ENCODE measurements at places on chromosomes 7 and 10. TPM values are rescaled to one million over a fixed set of nuclear protein-coding genes. Genes with fewer than 3 reads are reported as not detected.

DNA sequence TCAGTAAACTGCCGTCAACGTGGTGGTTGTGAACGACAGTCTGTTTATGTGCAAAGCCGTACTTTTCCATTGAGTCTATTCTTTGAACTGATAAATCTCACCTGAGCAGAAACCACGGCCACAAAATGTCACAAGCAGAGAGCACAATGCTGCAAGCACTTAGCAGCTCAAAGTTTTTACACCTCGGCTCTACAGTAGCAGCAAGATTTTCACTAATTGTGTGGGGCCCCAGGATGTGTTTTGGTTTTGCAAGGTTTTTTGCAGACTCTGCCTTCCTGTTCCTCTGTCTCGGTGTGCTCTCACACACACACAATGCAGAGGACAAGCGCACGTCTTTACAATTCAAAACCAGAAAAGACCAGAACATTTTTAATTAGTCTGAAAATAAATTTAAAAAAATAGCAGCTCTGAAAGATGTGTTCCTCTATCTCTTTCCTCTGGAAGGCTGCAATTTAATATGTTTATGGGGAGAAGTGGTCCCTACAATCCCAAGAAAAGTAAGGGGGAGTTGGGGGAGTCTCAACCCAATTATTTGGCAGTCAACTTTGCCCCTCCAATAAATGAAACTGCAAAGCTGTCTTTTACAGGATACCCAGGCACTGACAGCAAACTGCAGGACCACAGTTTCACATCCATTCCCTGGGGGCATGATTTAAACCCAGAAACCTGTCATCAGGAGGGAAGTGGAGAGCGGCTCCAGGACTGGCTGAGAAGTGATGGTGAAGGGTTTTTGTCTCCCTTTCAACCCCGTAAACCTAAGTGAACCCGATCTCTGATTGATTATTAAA, 73.8 kb upstream of the SFMBT2 start:
- H3K27ac ChIP-seq, result no peak overlapping the region
- H3K36me3 ChIP-seq, result no peaks in the 10 kb centered on the region
- no peak overlapping the region for H3K4me3 ChIP-seq
- H3K27me3 ChIP-seq, result peaks cover 35% of the 10 kb centered on the region
- DNase-seq, result no peak

DNA sequence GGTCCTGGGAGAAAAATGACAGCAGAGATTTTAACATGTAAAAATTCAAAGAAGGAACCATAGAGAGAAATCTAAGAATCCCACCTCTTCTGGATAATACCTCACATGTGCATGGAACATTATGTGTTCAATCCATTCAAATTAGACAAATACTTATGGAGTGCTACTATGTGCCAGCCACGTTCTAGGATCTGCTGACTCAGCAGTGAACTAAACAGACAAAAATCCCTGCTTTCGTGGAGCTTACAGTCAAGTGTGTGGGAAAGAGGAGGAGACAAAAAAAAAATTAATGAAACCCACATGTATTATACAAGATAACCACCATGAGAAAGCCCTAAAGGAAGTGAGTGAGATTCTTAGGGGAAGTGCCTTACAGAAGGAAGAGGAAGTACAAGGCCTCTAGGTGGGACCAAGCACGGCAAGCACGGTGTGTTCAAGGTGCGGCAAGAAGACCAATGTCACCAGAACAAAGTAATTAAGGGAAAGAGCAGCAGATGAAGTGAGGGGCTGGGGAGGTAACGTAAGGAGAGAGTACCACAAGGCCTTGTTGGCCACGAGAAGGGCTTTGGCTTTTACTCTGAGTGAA, 71.0 kb downstream of the SLC25A13 start:
- H3K27ac ChIP-seq, result no peak overlapping the region
- no peak for DNase-seq
- H3K27me3 ChIP-seq, result no peaks in the 10 kb centered on the region
- no peaks in the 10 kb centered on the region for H3K36me3 ChIP-seq

GRCh38 chr10:14032406-14032998, 298.2 kb downstream of the FRMD4A start:
- H3K27ac ChIP-seq, result no peak overlapping the region
- peak; percentile 64 for DNase-seq
- peaks cover 10% of the 10 kb centered on the region for H3K27me3 ChIP-seq
- no peaks in the 10 kb centered on the region for H3K36me3 ChIP-seq
- no peaks in the 10 kb centered on the region for H3K4me1 ChIP-seq
- no peak overlapping the region for H3K4me3 ChIP-seq

DNA sequence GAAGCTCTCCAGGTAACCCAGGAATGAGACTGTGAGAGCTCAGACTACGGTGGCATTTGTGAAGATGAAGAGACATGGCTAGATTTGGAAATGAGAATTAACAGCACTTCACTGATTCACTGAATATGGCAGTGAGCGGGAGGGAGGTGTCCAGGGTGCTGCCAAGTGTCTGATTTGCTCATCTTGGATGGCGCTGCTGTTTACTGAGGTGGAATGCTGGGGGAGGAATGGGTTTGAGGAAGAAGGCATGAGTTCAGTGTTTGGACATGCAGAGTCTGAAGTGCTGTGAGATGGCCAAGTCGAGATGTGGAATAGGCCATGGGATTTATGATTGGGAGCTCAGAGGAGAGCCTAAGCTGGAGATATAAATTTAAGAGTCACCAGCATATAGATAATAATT, 437.1 kb upstream of the NPVF start:
- DNase-seq, result no peak
- H3K27ac ChIP-seq, result no peak overlapping the region
- H3K4me1 ChIP-seq, result no peaks in the 10 kb centered on the region
- peaks cover 33% of the 10 kb centered on the region for H3K27me3 ChIP-seq
- H3K36me3 ChIP-seq, result no peaks in the 10 kb centered on the region

DNA sequence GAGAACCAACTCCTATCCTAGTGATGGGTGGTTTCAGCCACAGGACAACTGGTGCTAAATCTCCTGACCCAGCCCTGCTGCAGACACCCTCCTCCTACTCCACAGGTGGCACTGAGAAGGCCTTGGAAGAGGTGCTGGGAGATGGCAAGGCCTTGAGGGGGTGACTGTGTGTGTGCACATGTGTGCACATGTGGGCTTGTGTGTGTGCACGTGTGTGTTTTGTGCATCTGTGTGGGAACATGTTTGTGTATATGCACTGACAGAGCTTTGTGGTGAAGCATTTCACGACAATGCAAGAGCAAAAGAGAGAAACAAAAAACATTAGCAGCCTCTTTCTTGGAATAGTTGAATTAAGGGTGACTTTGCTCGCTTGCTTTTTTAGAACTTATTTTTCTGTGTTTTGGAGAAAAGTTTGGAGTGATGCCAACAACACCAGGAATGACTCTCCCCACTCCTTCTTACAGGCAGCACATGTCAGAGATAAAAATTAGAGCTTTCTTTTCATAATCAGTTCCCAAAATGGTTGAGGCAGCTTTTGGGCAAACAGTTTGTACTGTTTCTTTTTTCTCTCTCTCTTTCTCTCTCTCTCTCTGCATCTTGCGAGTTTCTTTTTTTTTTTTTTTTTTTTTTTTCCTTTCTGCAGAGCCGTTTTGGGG, 69.5 kb downstream of the SEC61G start:
- no peaks in the 10 kb centered on the region for H3K36me3 ChIP-seq
- H3K27me3 ChIP-seq, result no peaks in the 10 kb centered on the region
- H3K27ac ChIP-seq, result no peak overlapping the region
- no peak overlapping the region for H3K4me3 ChIP-seq

DNA sequence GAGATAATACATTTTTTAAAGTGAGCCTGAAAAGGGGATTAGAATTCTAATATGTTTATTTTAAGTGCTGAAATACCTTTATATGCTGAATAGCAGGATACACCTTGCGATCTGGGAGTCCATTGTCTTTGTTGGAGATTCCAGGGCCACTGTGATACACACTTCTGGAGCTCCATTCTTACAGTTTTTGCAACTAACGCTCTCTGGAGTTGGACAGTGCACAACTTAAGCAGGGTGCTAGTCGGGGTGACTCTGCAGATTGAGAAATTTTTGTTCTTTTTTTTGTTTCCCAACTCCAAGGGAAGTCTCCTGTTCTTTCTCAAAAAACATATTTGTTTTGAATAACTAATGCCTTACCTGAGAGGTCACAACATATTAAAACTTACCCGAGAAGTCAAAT, 23.7 kb upstream of the POU6F2 start:
- peaks cover 11% of the 10 kb centered on the region for H3K27me3 ChIP-seq
- H3K4me3 ChIP-seq, result no peak overlapping the region
- no peaks in the 10 kb centered on the region for H3K36me3 ChIP-seq
- DNase-seq, result no peak

GRCh38 chr7:123773481-123773880, 24.7 kb upstream of the WASL start:
- H3K36me3 ChIP-seq, result no peaks in the 10 kb centered on the region
- H3K27me3 ChIP-seq, result no peaks in the 10 kb centered on the region
- no peak for DNase-seq
- H3K4me1 ChIP-seq, result 0 out of 3 replicates have a peak, but pooled peaks cover 4% of the 10 kb centered on the region

DNA sequence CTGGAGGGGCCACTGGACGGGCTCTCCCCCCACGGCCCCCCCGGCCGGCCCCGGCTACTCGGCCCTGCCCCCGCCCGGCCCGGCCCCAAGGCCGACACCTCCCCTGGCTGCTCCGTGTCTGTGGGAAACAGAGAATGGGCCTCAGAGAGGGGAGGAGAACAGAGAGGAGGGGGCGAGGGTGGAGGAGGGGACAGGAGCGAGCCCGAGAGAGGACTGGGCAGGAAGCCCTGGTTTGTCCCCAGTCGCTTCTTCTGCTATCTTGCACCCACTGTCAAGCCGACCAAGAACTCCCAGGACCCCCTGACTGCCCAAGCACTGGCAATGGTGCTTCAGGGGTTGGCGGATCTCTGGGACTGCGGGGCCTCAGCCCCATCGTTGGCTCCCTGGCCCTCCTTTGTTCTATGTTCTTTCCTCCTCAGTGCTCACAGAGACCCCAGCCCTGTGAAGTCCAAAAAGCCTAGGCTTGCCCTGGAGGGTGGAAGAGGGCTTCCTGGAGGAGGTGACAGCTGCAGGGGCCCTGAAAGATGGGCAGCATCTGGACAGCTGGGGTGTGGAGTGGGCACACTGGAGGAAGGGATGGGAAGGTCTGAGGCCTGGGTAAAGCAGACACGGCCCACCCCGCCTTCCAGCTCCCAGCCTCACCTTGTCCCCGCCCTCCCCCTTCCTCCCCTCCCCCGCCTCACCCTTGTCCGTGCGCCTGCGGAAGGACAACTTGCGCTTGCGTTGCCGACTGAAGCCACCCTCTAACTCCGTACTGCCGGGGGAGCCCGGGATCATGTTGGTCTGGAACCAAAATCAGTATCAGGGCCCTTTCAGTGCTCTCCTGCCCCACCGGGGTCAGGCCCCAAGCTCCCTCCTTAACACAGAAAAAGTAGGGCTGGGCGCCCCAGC, 30.1 kb downstream of the KCNH2 start:
- peaks cover 92% of the 10 kb centered on the region for H3K4me1 ChIP-seq
- H3K36me3 ChIP-seq, result peaks cover 92% of the 10 kb centered on the region
- no peaks in the 10 kb centered on the region for H3K27me3 ChIP-seq
- no peak overlapping the region for H3K4me3 ChIP-seq
- peak overlapping the region; percentile 38 for H3K27ac ChIP-seq
- peak; percentile 71 for DNase-seq

DNA sequence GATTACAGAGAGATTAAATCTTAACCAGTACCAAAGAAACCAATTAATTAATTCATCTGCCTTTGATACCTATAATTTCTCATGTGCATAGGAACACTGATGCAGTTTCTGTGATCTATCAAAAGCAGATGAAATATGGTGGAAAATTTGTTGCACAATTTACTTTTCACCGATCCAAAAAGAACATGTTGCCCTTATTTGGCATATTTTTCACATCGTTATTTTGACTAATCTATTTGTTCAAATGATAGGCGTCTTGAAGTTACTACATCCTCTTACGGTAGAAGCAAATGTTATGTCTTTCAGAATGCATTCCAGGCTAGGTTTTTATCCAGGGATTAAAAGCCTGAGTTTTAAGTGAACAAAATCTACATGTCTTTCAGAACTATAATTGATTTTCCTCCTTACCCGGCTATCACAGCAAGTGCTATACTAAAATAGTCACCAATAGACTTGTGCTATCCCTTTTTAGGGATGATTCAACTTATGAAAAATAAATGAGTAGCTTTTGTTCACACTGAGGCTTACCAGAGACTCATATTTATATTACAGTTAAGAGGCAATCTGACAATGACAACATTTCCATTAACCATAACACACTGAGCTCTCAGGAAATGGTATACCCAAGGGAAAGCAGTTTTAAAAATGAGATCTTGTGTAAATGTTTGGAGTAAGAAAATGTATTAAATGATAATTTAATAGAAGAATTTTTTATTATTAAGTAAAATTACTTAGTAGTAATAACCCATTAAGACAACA, 16.8 kb upstream of the TES start:
- no peak overlapping the region for H3K4me3 ChIP-seq
- H3K27me3 ChIP-seq, result no peaks in the 10 kb centered on the region
- DNase-seq, result no peak

DNA sequence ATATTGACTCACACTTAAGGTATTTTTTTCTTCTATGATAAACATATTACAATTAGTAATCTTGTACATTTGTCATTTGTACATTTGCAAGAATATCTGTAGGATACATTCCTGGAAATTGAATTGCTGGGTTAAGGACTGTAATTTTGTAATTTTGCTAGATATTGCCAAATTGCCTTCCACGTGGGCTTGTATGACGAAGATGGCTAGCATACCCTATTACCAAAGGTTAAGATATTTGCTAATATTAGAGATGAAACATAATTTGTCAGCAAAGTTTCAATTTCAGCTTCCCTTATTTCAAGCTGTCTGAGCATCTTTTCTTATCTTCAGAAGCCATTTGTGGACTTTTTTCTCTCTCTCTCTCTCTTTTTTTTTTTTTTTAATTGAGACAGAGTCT, 1.0 kb upstream of the LYZL2 start:
- H3K27ac ChIP-seq, result no peak overlapping the region
- peaks cover 37% of the 10 kb centered on the region for H3K27me3 ChIP-seq
- no peak for DNase-seq
- H3K4me3 ChIP-seq, result no peak overlapping the region
- H3K36me3 ChIP-seq, result no peaks in the 10 kb centered on the region

DNA sequence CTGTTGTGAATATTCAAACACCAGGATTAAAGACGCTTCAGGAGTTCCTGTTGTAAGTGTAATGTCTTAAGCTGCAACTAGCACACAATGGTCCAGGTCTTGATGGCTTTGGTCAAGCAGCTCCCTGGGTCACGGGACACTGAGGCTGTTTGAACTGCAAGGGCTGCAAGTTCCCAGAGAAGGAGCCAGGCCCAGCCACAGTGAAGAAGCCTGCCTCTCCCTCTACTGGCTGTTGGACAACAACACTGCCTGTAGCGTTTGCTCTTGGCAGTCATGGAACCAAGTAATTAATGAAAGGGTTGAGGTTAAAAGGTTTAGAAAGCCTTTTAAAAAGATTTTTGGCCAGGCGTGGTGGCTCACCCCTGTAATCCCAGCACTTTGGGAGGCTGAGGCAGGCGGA, 31.9 kb upstream of the GUSB start:
- no peak overlapping the region for H3K4me3 ChIP-seq
- no peaks in the 10 kb centered on the region for H3K36me3 ChIP-seq
- peak; percentile 71 for DNase-seq
- H3K27me3 ChIP-seq, result peaks cover 9% of the 10 kb centered on the region
- H3K27ac ChIP-seq, result no peak overlapping the region
- no peaks in the 10 kb centered on the region for H3K4me1 ChIP-seq

TCAF2 gene
- polyA plus RNA-seq, result 2.9 TPM

CYP2C19 gene
- polyA plus RNA-seq, result not detected

TMEM176B gene
- polyA plus RNA-seq, result not detected

NAT16 gene
- not detected for polyA plus RNA-seq

CUTC gene
- polyA plus RNA-seq, result 36.0 TPM

BTAF1 gene
- 32.0 TPM for polyA plus RNA-seq

EZH2 gene
- 137 TPM for polyA plus RNA-seq

Data from K562 (cell line).